A549 (cell line): ENCODE measurements at places on chromosomes 2 and 18. TPM values are rescaled to one million over a fixed set of nuclear protein-coding genes. Genes with fewer than 3 reads are reported as not detected.

SCN1A gene
- not detected in 3 replicates for polyA plus RNA-seq

DNAJC10 gene
- 64.1 to 70.1 TPM (median 66.7 TPM) in 3 replicates for polyA plus RNA-seq

SERPINB4 gene
- 0.15 TPM in 1 of 3 replicates, not detected in the others for polyA plus RNA-seq

CRYGD gene
- polyA plus RNA-seq = not detected in 3 replicates

IL18RAP gene
- not detected in 3 replicates for polyA plus RNA-seq

IKZF2 gene
- polyA plus RNA-seq = 0.14 to 0.18 TPM (median 0.17 TPM) in 3 replicates

MOGAT1 gene
- polyA plus RNA-seq = not detected in 3 replicates

DYNAP gene
- not detected in 3 replicates for polyA plus RNA-seq

ESPNL gene
- 0.15 to 0.22 TPM (median 0.17 TPM) in 3 replicates for polyA plus RNA-seq

TWIST2 gene
- 6.0 to 8.7 TPM (median 7.1 TPM) in 3 replicates for polyA plus RNA-seq

TLX2 gene
- polyA plus RNA-seq = 0.37 to 0.58 TPM (median 0.39 TPM) in 3 replicates

OR6B2 gene
- polyA plus RNA-seq = not detected in 3 replicates

PTPRN gene
- 0.90 to 1.1 TPM (median 0.97 TPM) in 3 replicates for polyA plus RNA-seq

RBM44 gene
- 0.14 to 0.30 TPM (median 0.21 TPM) in 3 replicates for polyA plus RNA-seq

C2orf92 gene
- 1.1 to 1.9 TPM (median 1.8 TPM) in 3 replicates for polyA plus RNA-seq

CXCR4 gene
- polyA plus RNA-seq = 0.09 to 0.12 TPM (median 0.12 TPM) in 3 replicates

REG3A gene
- polyA plus RNA-seq = not detected in 3 replicates

CNDP1 gene
- not detected in 3 replicates for polyA plus RNA-seq

EPB41L5 gene
- 5.3 to 7.6 TPM (median 5.8 TPM) in 3 replicates for polyA plus RNA-seq

SMYD1 gene
- polyA plus RNA-seq = not detected in 3 replicates

DOCK10 gene
- polyA plus RNA-seq = 35.6 to 43.0 TPM (median 42.2 TPM) in 3 replicates

WNT6 gene
- 0.08 to 0.28 TPM (median 0.10 TPM) in 3 replicates for polyA plus RNA-seq

HJURP gene
- 102 to 109 TPM (median 103 TPM) in 3 replicates for polyA plus RNA-seq

TRIM43 gene
- polyA plus RNA-seq = not detected in 3 replicates

ZAP70 gene
- polyA plus RNA-seq = 0.08 to 0.10 TPM (median 0.09 TPM) in 3 replicates

VWA3B gene
- not detected in 3 replicates for polyA plus RNA-seq

NR4A2 gene
- 1.2 to 2.3 TPM (median 1.9 TPM) in 3 replicates for polyA plus RNA-seq

VAMP8 gene
- 17.7 to 22.4 TPM (median 18.5 TPM) in 3 replicates for polyA plus RNA-seq

SULT1C2 gene
- 0.20 to 0.61 TPM (median 0.56 TPM) in 3 replicates for polyA plus RNA-seq

CFAP53 gene
- 0.45 to 0.55 TPM (median 0.54 TPM) in 3 replicates for polyA plus RNA-seq

DNAJC5G gene
- not detected in 3 replicates for polyA plus RNA-seq

FTCDNL1 gene
- 2.1 to 3.3 TPM (median 3.0 TPM) in 3 replicates for polyA plus RNA-seq

RSAD2 gene
- 0.03 to 0.04 TPM in 2 of 3 replicates, not detected in the other for polyA plus RNA-seq

LYG1 gene
- polyA plus RNA-seq = 2.4 to 3.2 TPM (median 2.9 TPM) in 3 replicates
